Activated CD4-positive, CD25-positive, alpha-beta regulatory T cell (primary cell): ENCODE measurements at places on chromosomes 2 and 18.

DNA sequence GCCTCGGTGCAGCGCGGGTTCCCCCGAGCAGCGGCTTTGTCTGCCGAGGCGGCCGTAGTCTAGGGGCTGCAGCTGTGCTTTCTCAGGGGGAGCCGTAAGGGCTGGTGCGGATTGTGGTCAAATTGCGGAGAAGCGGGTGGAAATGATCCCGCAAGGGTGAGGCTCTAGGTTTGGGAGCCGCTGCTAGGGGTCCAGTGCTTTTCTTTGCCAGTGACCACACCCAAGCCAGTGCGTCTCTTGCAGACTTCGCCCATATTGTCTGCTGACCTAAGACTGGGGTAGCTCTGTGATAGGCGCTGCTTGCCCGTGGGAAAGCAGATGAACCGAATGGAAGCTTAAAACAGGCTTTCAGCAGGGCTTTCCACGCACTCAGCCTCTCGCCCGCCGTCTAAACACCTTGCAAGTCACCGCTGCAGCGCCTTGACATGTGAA is 2.1 kb downstream of the DPYSL5 start:
- DNase-seq = no peak

DNA sequence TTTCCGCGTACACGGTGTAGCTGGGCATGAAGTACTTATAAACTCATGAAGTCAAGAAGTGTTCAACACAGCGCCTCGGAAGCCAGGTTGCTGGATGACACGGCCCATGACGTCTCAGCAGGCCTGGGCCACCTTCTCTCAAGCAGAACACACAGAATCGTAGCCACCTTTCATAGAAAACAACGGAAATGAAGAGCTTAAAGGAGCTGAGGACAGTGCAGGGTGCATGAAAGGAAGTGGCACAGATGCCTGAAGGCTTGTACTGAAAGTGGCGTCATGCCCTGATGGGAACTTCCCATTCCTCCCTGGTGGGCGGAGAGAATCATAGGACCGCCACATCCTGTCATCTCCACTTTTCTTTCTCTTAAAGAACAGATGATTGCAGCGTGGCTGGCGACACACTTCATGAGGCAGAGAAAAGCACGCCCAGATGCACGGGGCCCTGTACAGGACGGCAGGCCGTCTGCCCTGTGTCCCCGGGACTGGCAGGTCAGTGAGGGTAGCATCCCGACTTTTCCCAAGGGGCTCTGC is 31.1 kb downstream of the HDAC4 start:
- DNase-seq = peak; percentile 39

GRCh38 chr2:98790221-98790620 is 59.3 kb upstream of the MGAT4A start:
- no peak for DNase-seq

DNA sequence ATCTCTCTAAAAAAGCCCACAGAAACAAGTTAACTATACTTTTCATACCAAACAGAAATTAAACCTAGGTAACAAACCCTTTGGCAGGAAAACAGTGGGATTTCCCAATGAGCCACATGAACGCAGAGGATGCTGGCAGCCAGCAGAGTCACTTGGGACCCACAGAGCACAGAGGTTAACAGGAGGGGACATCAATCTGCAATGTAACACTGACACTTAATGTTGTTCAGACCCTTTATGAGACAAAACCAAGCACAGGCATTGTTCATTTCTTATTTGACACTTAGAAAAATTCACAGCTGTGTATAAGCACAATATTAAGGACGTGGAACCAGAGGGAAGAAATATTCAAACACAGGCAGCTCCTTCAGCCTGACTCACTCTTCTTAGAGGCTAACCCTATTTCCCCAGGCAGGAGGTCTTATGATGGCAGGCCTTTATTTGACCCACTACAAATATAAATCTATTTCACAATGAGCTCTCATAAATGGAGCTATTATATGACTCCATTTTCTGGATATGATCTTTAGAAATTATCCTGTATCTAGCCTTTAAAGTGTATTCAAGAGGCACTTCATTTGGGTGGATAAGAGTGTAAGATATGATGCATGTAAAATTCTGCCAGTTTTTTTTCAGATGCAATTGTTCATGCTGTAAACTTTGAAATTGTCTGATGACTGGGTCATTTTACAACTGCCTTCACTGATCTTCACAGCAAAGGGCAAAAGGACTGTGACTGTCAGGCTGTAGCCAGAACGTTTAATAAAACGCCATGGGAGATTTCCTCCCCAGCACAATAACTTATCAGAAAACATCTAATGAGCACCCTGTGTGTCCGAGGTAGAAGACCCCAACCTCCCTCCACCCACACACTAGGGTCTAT is 132.8 kb upstream of the SATB2 start:
- DNase-seq = no peak

DNA sequence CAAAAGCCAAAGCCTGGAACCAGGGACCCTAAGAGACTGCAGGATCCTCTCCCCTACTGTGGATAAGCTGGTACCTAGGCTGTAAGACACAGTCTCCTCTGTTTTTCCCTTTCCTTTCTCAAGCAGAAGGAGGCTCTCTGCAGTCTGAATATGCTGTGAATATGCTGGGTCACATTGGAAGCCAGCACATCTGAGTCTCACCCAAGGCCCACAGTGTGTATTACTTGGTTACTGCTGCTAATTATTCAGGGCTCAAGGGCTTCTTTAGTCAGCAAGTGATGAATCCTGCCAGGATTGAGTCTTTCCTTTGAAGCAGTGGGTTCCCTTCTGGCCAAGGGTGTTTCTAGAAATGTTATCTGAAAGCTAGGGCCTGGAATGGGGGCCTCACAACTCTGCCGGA is 60.7 kb downstream of the CCDC85A start:
- no peak for DNase-seq

- no peak for DNase-seq
Observed at GRCh38 chr2:169105476-169105875, 36.1 kb downstream of the DHRS9 start.

- DNase-seq = no peak
Observed at GRCh38 chr2:124213977-124214587, 189.0 kb downstream of the CNTNAP5 start.

DNA sequence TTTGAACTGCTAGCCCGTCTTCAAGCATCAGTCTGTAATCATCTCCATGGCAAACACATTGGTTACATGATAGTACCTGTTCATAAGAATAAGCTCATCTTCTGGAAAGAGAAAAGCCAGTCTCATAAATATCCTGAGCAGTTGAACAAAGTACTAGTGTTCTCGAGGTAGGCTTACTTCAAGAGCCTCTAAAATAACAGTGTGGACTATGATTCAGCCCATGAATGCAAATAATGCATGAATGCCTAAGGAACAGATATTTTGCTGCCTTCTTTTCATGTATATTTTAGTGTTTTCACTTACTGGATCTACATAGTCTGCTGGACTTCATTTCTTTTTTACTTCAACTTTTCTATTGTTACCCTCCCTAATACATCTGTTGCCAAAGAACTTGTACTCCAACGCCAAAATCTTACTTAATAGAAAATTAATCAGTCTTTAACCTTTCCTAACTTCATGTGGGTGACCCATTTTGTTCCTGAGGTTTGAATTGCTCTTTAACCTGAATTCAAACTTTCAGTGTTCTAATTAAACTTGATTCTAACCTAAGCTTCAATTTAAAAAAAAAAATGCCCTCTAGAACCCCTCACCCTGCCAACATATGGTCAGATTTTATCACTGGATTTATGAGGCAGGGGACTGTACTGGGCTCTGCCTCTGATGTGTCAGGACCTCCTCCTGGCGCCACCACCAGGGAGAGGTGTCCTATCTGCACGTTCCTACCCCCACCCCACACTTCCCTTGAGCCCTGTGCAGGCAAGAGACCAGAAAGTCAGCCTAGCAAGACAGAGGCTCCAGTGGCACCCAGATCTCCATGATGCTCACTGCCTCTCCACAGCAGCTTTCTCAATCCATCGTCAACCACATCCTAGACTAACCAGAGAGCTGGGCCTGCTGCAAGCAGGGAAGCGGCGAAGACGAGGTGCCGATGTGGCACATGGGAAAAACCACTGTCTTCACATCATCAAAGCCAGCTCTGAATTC is 264.7 kb upstream of the ID2 start:
- DNase-seq = no peak

DNA sequence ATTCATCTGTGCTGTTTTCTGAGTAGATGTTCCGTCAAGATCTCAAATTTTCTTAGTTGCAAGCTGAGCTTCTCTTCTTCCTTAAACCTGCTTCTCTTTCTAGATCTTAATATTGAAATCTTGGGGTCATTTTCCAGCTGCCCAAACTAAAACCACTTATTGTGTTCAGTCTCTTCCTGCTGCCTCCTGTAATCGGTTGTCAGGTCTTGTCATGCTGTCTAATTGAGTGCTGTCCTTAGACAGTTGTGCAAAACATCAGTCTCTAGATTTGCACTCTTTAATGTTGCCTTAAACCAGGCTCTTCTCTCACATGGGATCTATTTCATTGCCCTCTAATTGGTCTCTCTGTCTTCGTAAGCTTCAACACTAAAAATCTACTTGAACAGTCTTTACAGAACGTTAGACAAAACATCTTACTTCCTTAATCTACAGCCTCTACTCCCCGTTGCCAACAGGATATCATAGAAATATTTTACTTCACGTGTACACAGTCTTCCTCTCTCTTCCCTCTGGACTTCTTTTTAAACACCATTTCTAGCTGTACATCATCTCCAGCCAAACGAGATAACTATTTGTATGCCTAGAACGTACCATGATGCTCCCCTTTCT is 34.9 kb downstream of the GPD2 start:
- DNase-seq = no peak

DNA sequence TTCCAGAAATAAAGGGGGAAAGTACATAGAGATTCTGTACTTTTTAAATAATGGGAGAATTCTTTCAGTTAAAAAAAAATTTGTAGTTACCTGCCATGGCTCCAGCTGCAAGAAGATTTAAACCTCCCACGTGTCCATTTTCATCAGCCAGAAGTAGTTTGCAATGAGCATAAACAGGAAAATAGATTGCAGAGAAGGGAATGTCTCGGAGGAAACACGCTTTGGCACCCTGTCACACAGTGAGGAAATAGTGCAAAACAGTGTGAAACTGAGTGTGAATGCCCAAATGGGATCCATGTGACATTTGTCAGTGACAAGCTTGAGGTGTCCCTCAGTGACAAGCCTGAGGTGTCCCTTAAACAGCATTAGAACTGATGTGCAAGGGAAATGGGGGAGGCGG is 102.7 kb downstream of the SLC25A12 start:
- no peak for DNase-seq

DNA sequence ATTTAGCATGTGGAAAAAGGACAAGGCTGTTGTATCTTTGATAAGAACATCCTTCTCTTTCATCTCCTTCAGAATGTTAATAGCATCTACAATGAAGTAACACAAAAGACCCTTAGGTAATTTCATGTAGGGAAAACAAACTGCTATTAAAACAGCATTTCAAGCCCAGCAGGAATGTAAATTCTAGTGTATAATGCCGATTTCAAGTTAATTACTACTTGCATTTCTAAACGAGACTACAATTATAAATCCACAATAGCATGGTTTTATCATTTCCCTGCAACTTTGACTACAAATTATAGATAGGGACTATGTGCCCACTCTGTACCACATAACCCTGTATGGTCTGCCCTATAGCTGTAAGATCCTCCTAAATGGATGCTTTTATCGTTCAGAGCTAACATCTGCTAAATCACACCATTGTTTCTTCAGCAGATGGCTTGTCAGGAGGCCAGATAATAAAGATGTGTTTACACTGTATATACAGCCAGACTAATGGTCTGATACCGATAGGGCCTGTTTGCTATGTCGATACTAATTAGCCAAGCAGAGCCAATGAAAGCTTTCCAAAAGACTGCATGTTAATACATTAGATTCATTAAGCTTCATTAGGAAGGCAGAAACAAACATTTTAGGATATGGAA is 51.9 kb downstream of the LRPPRC start:
- no peak for DNase-seq

DNA sequence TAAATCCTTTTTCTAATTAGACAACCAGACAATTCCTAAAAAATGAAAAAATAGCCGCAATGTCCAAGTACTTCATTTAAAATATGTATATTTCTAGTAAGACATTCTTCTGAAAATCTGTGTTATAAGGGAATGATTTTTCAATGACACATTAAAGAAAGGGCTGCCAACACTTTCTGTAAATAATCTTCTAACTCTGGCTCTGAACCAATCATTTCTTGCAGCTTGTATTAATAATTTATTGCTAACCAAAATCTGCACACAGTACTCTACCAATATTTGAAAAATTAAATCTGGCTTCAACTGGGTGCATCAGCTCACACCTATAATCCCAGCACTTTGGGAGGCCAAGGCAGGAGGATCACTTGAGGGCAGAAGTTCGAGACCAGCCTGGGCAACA is 8.3 kb downstream of the NFU1 start:
- no peak for DNase-seq

GRCh38 chr2:118814368-118814767 is 33.1 kb downstream of the EN1 start:
- DNase-seq = no peak

DNA sequence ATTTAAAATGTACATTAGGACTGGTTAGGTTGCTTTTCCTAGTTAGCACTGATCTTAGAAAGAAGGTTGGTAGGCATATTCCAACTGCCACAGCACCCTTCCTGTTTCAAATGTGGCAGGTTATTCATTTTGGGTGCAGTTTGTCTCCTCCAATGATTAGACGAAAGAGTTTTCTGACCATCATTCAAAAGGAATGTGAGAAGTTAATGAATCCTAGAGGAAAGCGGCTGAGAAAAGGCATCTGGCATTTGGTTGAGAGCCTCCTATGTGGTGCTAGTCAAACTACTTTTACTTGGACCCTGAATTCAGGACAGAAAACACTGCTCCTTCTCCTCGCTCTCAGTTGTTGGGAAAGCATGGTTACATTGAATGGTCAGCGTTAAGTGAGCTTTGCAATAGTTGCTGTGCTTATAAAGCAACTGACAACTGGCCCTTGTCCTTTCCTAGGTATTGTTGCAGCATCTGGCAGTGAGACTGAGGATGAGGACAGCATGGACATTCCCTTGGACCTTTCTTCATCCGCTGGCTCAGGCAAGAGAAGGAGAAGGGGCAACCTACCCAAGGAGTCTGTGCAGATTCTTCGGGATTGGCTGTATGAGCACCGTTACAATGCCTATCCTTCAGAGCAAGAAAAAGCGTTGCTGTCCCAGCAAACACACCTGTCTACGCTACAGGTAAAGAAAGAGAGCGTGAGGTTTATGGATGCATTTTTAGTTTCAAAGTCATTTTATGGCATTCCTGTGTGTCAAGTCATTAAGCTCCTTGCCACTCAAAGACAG is 6.1 kb downstream of the TGIF1 start:
- no peak for DNase-seq

GRCh38 chr2:26582890-26583289 is 58.3 kb downstream of the CIB4 start:
- DNase-seq = no peak

- no peak for DNase-seq
Observed at GRCh38 chr2:139033300-139033699, 253.1 kb upstream of the NXPH2 start.
